ENCODE measurements at places on chromosomes 1 and 21.

GRCh38 chr1:26838474-26839338, 12.2 kb downstream of the ZDHHC18 start:
- peak; percentile 60 for DNase-seq

DNA sequence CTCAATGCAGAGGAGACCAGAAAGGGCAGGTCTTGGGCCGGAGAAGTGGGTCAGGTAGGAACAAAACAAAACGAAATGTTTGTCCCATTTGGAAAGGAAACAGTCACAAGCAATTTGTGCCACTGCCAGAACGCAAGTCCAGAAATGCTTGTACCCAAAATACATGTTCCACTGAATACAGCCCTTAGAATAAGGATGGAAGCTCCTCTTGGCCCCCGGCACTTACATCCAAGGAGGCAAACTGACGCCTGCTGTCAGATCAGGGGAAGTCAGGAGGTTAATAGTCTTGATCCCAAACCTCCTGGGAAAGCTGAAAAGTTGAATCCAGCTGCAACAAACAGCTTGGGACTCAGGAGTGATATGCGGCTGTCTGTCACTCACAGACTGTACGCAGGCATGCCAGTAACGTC, 75.9 kb upstream of the GALNT2 start:
- DNase-seq: no peak

DNA sequence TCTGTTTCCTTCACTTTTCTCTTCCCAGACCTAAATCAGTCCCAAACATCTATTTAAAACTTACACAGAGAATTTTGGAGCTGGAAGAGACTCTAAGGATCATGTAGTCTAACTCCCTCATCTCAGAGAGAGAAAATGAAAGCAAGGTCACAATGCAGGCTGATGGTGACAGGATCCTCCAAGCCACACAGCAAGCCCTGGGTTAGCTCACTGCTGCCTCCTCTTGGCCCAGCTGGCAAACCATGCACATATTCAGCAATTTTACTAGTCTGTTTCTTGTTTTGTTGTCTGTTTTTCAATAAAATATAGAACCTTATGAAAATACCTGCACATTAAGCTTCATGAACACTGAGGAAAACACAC, 27.7 kb upstream of the LY9 start:
- peak; percentile 88 for DNase-seq

DNA sequence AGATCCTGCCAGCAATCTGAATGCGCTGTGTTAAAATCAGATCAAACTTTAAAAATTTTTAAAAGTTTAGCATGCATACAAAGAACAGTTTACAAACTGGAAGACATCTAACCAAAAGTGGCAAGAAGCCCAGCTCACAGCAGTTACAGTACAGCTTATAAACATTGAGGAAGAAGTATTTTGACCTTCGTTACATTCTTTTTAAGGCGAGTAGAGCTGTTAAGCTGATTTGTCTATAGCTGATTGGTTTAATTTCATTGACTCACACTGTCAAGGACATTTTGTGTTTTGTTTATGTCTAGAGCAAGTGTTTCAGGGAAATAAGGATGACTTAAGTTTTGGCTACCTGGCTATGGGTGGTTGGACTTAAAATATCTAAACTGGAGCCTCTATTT, 3.0 kb upstream of the PGM1 start:
- DNase-seq: no peak

- DNase-seq: no peak
These were observed 68.6 kb downstream of the SIPA1L2 start for GRCh38 chr1:232561381-232561780.

GRCh38 chr1:20366056-20366462, 75.4 kb downstream of the VWA5B1 start:
- DNase-seq: no peak

DNA sequence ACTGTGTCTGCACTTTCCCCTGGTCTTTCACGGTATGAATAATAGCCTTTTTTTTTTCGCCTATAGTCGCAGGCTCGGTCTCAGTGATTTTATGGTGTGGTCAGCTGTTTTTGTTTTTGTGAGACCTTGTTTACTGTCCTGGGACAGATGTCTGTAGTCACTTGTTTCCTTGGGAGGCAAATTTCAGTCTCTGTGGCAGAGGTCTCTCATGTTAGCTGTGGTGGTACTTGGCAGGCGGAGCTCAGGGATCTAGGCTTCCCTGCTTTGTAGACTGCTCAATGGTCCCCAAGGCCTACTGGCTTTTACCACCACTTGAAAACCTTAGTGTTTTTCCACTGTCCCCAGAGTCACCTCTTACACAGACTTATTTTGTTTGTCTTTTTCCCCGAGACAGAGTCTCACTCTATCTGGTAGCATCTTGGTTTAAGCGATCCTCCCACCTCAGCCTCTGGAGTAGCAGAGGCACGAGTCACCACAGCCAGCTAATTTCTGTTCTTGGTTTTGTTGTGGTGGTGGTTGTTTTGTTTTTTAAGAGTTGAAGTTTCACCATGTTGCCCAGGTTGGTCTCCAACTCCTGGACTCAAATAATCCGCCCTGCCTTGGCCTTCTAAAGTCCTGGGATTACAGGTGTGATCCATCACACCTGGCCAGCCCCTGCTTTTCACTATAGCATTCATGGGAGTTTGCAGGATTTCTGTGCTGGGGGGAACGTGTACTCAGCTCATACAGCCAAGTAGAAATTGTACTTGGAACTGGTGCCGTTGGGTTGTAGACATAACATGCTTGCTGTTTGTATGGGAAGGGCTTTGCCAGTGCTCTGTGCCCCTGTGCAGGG, 10.3 kb downstream of the RNU1-2 start:
- no peak for DNase-seq

- no peak for DNase-seq
These were observed 101.4 kb downstream of the PLXNA2 start for GRCh38 chr1:208142590-208143382.

GRCh38 chr1:201310986-201311355, 27.7 kb downstream of the PKP1 start:
- no peak for DNase-seq

DNA sequence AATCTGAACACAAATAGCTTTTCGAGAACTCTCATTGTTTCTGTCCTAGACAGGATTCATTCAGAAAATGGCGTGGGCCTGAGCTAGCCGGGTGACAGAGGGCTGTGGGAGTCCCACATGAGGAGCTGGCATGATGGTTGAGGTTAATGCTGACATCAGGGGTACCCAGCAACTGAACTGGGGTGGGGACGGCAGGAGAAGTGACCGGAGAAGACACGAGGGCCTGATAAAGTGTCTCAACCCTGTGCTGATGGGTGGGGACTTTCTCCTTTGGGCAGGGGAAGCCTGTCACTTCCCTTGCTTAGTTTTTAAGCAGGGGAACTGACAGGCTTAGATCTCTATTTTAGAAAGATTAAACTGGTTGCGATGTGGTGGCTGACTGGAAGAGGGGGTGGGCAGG, 14.6 kb downstream of the CHIT1 start:
- no peak for DNase-seq

- no peak for DNase-seq
These were observed 74.2 kb upstream of the NGF start for GRCh38 chr1:115412286-115412685.

GRCh38 chr1:97377432-97378034, 543.3 kb downstream of the DPYD start:
- no peak for DNase-seq

- peak; percentile 41 for DNase-seq
These were observed 2.6 kb upstream of the SAMD13 start for GRCh38 chr1:84298684-84299535.
